Pulmonary artery endothelial cell (primary cell): ENCODE measurements at places on chromosomes 5 and 9. TPM values are rescaled to one million over a fixed set of nuclear protein-coding genes. Genes with fewer than 3 reads are reported as not detected.

- DNase-seq = no peak
Measured at GRCh38 chr5:74373076-74373475, 267.5 kb downstream of the ENC1 start.

Gene KIAA1958
- total RNA-seq = 0.79 and 2.1 TPM in 2 replicates

Gene PHF24
- not detected in 2 replicates for total RNA-seq

Gene HAPLN1
- not detected in 2 replicates for total RNA-seq

Gene NDOR1
- total RNA-seq = 3.5 and 4.2 TPM in 2 replicates

DNA sequence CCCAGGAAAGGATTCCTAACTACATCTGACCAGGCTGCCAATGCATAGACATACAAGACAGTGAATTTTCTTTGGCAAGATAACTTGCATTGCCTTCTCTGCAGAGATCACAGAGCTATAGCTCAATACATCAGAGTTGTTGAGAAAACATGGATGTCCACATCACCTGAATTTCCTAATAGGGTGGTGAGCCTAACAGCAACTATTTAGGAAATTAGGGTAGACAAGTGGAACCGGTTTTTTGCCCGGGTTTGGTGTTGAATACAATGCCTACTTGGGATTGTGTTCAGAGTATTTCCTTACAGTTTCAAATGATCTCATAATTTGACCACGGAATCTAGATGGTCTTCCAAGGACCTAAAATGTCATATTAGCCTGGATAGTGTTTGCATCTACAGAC is 262.7 kb downstream of the KIF4B start:
- DNase-seq = no peak

DNA sequence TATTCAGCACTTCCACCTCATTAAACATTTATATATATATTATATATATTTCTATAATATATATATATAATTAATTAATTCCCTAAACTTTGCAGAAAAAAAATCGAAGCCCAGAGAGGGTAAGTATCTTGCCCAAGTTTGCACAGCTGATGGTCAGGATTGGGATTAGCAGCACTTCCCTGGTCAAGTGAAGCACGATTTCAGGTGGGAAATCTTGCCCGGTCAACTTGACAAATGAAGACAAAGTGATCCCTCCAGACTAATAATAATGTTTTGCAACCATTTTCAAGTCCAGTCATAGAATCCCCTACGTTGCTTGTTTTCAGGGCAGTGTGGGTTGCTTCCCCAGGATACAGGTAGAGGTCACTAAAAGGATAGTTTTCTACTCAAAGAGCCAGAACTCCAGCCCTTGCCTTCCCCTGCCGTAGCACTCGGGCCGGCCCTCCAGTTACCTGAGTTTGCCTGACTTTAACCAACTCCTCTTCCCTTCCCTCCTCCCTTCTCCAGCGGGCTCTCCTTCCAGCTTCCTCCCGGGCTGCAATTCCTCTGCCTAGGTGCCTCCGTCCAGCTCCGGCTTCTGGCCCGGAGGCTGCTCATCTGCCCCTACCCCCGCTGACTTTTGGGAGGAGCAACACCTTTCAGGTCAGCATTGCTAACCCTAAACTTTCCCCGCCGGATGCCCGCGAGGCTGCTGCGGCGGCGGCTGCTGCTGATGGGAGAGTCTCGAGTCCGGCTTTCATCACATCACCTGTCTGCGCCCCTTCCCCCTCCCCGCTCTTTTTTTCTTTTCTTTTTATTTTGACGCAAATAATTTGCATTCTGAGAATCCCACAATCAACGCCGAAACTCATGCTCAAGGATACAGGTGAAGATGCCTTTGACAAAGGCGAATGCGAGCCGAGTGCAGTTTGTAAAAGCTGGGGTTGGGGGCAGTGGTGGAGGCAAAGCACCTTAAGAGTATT is 930 bp downstream of the PRLR start:
- DNase-seq = no peak

DNA sequence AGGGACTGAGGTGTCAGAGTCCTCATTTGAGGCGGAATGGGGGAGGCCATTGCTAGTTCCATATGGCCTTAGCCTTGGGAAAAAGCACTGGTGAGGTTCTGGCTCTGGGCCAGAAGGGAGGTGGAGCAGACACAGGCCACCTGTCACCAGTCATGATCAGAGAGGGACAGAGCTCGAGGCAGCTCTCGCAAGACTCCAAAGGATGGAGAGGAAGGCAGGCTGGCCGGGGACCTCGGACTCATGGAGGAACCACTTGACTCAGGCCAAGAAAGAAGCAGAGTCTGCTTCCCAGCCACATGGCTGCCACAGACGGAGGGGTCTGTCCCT is 29.2 kb upstream of the NSMF start:
- no peak for DNase-seq

Gene PLAC8L1
- not detected in 2 replicates for total RNA-seq

- DNase-seq = no peak
Measured at GRCh38 chr9:130583271-130583670, 3.9 kb downstream of the FUBP3 start.
